AG04450 (cell line): ENCODE measurements at places on chromosomes 3 and 15.
A peak's percentile ranks its signal among the peaks of the same experiment; 100 is the strongest.

- DNase-seq = no peak
These were observed 2.8 kb downstream of the FYCO1 start for GRCh38 chr3:45992821-45993221.

DNA sequence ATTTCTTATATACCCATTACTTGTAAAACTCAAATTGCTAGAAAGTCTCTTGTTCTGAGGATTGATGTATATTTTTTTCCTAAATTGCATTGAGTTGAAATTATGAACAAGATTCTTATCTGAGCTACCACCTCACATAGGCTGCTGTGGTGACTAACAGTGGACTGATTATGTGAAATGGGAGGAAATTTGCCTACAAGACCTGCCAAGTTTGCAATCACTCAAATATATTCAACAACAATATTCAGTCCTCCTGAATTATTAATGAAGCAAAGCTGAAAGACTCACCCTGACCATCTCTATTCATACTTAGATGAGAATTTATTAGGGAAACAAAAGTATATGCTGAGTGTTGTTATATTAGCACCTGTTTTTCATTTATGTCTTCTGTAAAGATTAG lies 412.6 kb upstream of the SEMA6D start:
- DNase-seq = no peak

DNA sequence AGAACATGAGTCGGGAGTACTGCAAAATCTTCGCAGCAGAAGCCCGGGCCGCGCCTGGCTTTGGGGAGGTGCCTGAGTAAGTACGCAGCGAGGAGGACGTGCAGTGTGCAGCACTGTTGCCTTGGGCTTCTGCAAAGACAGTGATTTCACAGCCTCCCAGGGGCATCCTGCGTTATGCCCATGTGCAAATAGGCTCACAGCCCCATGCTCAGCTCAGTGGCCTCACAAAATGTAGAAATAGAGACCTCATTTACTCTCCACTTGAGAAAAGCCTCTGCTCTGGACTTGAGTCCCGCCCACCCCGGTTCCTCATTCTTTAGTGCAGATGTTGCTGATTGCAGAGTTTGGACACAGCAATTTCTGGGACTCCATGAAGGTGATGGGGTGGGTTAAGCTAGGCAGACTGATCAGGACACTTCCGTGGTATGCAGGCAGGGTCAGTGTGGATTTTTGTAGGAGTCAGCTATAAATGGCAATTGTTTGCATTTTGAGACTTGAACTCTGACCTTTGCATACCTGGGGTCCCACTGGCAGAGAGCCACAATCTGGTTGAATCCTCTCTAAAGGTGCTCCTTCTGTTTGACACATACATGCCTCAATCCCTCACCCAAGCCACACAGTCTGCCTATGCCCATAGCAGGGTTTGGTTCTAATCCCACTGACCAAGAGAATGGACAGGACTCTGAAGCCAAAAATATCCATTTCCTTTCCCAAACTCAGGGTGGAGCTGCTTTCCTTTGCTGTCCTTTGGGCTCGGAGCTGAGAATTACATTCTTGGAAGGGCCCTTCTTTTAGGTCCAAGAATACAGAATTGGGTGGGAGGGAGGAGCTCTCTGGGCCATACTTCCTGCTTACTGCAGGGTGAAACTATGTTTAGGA lies 20.7 kb upstream of the SLC28A1 start:
- DNase-seq = no peak

GRCh38 chr3:129461022-129461421 lies 21.0 kb downstream of the IFT122 start:
- DNase-seq = peak; percentile 18

DNA sequence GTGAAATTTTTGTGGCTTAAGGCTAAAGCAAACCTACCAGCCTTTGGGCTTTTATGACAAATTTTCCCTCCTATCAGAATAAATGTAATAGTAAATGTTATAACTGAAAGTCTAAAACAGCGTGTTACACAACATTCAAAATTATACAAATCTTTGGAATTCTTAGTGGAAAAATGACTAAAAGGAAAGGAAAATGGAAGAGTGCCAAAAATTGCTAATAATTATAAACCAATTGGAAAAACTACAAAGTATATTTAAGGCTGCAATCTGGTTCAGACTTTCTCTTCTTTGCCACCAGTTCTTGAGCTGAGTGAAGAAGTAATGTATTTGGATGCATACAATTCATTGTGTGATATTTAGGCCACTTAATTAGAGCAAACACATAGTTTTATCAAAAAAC lies 45.6 kb upstream of the PHLDB2 start:
- DNase-seq = no peak

GRCh38 chr3:189950258-189950657 lies 170.4 kb downstream of the P3H2 start:
- DNase-seq = no peak

- DNase-seq = no peak
These were observed 11.1 kb downstream of the TFG start for GRCh38 chr3:100720426-100720825.

DNA sequence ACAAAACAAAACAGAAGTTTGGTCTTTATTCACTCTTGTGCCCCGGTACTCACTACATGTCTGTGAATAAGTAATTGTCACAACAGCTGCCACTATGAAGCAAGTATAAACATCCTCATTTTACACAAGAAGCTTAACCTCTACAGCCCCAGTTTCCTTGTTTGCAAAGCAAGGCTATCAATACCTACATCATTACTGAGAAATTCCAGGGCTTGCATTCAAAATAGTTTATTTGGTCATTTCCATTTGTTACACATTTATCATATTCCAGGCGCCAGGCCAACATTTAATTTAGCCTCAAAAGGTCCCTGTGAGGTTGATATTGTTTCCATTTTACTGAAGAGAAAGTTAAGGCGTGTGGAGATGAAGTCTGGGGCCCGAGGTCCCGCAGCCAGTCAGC lies 161.4 kb upstream of the LRTM1 start:
- DNase-seq = no peak

DNA sequence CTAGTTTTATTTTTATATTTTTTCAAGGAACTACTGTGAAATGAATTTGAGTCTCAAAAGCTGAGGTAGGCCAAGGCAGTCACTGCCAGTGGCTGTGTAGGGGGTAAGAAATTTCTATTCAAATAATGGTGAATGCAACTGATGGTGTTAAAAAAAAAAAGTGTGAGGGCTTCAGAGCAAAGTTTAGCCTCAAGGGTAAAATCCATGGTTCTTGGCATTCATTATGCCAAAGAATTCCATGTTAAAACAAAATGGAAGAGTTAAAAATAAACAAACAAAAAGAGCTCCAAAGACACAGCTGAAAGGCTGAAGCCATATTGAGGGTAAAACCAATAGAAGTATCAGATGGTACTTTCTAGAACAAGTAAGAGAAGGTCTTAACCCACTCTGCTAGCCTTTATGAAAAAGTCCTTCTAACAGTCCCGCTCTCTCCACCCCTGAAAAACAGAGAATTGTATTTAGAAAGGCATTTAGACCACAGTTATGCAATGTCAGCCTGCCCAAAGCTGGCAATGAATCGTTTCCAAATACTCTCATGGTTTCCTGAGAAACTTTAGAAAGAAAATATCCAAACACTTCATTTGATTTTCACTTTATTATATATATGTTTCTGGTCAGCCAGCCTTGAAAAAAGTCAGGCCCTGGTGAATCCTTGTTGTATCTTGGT lies 158.4 kb upstream of the GMNC start:
- DNase-seq = no peak

DNA sequence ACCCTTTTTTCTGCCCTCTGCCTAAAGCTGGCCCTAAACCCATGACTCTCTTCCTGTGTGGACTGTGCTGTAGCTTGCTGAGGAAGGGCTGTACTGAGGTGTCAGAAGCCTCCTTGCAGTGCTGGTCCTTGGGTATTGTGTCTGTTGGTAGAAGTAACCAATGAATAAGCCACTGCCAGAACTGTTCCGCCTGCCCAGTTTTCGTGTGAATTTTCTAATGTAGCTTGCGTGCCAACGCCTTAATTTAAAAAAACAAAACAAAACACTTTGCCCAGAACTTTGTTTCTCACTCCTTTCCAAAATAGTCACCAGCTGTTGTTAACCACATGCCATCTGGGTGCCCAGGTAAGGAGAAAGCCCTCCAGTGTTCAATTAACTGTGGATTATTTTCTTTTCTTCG lies 101.9 kb downstream of the KLHL25 start:
- DNase-seq = no peak

GRCh38 chr3:194577986-194578905 lies 55.0 kb downstream of the TMEM44 start:
- DNase-seq = no peak

DNA sequence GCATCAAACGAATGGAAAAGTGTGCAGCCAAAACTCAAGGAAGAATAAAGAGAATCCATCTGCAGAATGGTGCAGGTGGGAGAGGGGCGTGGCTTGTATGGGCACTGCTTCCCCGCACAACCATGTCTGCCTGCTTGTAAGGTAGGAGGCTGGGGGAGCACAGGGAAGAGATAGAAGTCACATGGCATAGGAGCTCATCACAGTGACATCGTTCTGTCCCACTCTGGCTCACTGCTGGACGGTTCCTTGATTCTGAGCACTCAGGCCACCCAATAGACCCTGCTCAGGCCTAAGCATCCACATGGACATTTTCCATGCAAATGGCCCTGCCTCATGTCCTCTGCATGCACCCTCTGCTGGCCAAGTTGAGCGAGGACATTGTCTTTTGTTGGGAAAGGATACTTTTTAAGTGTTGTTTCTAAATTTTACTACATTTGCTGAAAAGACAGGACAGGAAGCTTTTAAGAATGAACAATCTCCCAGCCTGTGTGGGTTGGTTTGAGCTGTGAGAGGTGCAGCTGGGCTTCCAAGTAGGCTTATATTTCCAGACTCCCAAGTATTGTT lies 3.1 kb downstream of the MYLK start:
- DNase-seq = peak; percentile 13

DNA sequence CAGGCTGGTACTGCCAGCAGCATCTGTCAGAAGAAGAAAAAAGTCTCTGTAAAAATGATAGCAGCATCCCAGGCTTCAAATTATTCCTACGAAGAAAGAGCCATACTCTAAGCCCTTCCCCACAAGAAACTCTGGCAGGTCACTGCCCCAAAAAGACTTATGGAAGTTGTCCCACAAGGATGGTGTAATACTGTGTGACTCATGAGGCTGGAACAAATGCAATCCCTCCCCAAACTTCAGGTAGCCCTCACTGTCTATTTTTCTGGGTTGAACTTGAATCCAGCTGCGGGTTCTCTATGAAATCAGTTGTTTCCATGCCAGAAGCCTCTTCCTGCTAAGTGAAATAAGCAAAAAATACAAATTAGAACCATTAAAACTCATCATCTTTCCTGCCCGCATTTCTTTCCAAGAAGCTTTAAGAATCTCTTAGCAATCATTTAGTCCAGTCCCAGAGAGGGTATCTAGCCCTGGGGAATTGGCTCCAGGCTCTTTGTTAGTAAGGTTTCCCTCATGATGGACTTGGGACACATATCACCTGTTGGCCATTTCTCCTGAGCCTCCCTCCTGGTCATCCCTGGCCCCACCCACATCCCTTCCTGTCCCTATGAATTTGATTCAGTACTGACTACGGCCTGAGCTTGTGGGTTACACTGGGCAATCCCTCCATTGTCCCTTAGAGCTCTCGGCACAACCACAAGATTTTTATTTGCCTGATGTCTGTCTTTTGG lies 51.7 kb downstream of the FAM174B start:
- DNase-seq = no peak

- no peak for DNase-seq
These were observed 213.0 kb downstream of the MEIS2 start for GRCh38 chr15:36887214-36887961.

- DNase-seq = no peak
These were observed 1084.2 kb downstream of the TUSC7 start for GRCh38 chr3:117793622-117794265.

GRCh38 chr15:66795851-66796250 lies 93.8 kb downstream of the SMAD6 start:
- DNase-seq = no peak

DNA sequence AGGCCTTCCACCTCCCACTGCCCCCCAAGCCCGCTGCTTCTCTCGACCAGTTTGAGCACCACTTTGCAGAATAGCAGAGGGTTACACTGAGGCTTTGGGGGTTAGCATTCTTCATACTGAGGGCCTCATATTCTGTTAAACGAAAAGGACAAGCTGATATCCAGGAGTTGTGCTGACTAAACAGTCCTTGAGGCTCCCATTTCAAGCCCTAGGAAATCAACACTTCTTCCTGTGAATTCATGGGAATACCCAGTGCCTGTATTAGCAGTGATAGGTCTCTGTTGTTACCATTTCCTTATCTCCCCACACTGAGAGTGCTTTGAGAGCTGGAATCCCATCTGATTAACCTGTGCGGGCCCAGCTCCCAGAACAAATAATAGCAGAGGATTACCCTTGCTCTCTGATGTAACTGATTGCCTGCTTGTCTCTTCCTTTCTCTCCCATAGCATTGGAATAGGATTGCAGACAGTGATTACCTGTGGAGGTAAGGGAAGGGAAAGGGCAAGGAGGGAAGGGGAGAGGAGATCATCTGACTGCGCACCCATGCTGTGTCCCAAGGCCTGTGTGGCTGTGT lies 930 bp downstream of the FBXW12 start:
- no peak for DNase-seq

DNA sequence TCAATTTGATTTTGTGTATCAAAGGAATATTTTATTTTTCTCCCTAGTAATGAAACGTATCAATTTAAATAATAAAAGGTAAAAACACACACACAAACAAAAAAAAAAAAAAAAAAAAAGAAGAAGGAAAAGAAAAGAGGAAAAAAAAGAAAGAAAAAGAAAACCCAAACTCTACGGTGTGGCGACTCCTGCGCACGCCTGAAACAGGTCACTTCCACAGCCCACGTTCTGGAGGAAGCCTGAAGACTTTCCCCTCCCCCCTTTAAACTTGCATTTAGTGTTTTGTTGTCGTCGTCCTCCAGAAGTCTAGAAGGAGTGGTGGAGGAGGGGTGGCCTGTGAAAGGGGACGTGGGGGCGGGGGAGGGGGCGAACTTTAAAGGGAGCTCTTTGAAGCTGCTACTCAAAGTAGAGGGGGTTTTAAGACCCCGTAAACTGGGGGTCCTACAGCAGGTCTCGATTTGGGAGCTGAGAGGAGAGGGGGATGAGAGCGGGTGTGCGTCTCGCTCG lies 2.3 kb upstream of the TLE3 start:
- no peak for DNase-seq

DNA sequence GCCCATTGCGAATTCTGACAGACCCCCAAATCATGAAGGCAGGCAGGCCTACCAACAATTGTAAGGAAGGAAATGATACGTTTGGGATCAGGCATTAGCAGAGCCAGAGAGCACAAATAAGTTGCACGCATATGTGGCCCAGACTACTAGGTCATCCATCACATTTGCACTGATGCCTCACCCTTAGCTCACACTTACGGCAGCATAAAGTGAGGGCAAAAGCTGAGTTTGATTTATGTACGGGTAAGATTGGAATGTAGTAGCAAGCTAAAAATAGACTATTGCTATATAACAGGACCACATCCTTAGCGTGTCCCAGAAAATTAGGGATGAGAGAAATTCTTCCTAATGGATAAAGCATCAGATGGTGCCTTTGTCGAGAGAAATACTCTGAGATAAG lies 58.6 kb downstream of the QTRT2 start:
- DNase-seq = no peak

GRCh38 chr3:86788371-86788770 lies 202.6 kb downstream of the VGLL3 start:
- no peak for DNase-seq

- no peak for DNase-seq
These were observed 1.9 kb downstream of the PAQR9 start for GRCh38 chr3:142961539-142961938.

GRCh38 chr3:113695431-113695785 lies 1.0 kb downstream of the USF3 start:
- no peak for DNase-seq

GRCh38 chr15:22978691-22979237 lies 1.4 kb downstream of the CYFIP1 start:
- no peak for DNase-seq
